NCI-H1105 (cell line): ENCODE measurements at places on chromosomes 1 and 21.

DNA sequence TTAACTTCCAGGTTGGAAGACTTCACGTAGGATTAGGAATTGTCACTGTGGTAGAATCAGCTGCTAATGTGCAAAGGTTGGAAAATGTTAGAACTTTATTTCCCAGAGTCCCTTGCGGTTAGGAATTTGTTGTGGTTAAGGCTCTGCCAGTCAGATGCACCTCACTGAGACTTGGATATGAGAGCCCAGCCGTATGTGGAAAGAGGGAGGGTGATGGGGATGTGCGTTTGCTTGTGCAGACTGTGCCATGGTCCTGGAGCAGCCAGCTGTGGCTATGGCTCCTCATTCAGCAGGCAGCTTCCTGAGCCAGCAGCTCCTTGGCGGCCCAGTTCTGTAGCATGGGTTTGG, 12.5 kb downstream of the S100A10 start:
- no peak for DNase-seq

- DNase-seq, result peak; percentile 8
Observed at GRCh38 chr1:169245706-169246105, 121.9 kb downstream of the NME7 start.

- no peak for DNase-seq
Observed at GRCh38 chr1:117709249-117709691, 103.4 kb downstream of the TENT5C start.

- DNase-seq, result no peak
Observed at GRCh38 chr1:11525151-11525505, 46.2 kb downstream of the DISP3 start.

- DNase-seq, result no peak
Observed at GRCh38 chr1:202659541-202659940, 50.7 kb downstream of the SYT2 start.

GRCh38 chr1:206738370-206739366, 31.9 kb upstream of the IL19 start:
- no peak for DNase-seq

DNA sequence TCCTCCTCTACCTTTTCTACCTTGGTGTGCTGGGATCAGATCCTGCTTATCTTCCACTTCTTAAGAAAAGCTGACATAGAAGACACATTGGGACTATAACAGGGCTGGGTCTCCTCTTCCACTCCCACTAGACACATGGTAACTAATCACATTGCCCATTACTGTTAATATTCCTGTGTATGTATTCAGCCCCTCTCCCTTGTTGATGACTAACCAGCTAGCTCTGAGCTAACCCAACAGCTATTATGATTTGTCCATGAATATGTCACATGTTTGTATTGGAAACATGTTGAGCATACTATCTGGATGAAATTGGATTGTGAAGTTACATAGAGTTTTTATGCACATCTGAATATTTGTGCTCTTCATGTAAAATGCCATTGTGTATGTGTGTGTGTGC, 52.9 kb downstream of the MPZL1 start:
- DNase-seq, result no peak

GRCh38 chr1:93607814-93608186, 73.8 kb downstream of the BCAR3 start:
- no peak for DNase-seq

DNA sequence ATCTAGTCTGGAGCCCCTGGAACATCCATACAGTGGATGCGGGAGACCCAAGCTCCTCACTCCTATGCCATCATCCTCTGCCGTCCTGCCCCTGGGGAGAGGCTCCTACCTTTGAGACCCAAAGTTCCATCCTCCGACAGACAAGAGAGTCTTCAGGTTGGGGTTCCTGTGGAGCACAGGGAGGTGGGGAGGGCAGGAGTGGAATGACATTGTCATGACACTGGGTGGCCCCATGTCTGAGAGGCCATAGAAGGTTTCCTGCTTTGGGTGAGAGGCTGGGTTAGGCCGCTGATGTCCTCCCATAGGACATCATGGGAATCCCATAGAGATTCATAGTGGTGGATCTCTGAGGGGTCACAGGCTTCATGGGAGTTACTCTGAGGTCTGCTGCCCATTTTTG, 2.0 kb downstream of the CHI3L1 start:
- DNase-seq, result no peak

DNA sequence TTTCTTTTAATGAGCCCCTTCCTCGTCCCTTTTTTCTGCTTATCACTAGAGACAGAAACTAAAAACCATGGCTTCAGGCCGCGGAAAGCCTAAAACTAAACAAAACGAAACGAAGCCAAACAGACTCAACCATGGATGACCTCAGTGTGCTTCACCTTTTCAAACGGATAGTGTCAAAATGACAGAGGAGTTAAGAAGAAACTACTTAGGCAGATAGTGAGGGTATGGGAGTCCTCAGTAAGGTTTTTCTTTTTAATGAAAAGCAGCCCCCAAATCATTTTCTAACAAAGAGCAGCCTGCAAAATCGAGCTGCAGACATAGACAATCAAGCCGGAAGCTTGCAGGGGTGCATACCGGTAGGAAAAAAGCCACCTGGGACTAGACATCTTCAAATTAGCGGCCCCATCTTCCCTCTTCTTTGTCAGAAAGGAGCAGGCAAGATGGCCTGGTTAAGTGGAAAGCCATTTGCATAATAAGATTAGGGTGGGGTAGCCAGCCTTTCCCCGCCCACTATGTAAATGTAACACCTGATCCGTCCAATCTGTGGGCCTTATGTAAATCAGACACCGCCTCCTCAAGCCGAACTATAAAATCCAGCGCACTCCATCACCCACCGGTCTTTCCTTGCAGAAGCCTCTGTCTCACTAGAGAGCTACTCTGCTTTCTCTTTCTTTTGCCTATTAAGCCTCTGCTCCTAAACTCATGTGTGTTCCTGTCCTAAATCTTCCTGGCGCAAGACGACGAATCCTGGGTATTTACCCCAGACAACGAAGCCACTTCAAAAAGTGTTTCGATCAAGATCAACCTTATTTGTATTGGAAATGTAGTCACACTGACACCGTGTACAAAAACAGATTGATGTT, 6.2 kb upstream of the ERO1B start:
- no peak for DNase-seq

DNA sequence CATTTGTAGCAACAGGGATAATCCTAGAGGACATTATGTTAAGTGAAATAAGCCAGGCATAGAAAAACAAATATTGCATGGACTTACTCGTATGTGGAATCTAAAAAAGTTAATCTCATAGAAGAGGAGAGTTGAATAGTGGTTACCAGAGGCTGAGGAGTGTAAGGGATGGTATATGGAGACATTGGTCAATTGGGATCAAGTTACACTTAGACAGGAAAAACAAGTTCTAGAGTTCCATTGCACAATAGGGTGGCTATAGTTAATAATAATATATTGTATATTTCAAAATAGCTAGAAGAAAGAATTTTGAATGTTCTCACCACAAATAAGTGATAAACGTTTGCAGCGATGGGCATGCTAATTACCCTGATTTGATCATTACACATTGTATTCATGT, 354.6 kb downstream of the SEC16B start:
- DNase-seq, result no peak

DNA sequence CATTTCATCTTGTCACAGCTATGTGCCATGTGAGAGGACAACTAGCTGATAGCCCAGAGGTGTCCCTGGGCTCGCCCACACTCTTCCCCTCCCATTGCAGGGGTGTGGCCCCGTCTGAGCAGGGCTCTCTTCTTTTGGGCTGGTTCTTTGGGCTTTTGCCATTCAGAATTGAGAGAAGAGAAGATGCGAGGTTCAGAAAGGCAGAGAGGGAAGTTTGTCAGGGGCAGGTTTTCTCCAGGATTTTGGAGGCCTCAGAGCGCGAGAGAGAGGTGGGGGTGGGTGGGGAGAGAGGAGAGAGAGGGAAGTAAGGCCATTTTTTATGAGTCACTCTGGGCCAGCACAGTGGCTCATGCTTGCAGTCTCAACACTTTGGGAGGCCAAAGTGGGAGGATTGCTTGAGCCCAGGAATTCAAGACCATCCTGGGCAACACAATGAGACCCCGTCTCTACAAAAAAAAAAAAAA, 5.2 kb downstream of the IFI6 start:
- DNase-seq, result no peak

GRCh38 chr1:5850503-5850902, 141.7 kb downstream of the NPHP4 start:
- DNase-seq, result no peak
